ENCODE measurements at places on chromosomes 2 and 18. TPM values are rescaled to one million over a fixed set of nuclear protein-coding genes. Genes with fewer than 3 reads are reported as not detected.

CHRND gene
- polyA plus RNA-seq = not detected

KYNU gene
- 0.18 TPM for polyA plus RNA-seq

TRIM43B gene
- polyA plus RNA-seq = not detected

SOWAHC gene
- polyA plus RNA-seq = 5.8 TPM

POTEJ gene
- 0.16 TPM for polyA plus RNA-seq

DTNA gene
- 53.9 TPM for polyA plus RNA-seq

HDAC4 gene
- polyA plus RNA-seq = 3.4 TPM

RGPD3 gene
- 0.74 TPM for polyA plus RNA-seq

INHA gene
- 2.7 TPM for polyA plus RNA-seq

Data from neural cell (in vitro differentiated cells).